ENCODE measurements at places on chromosomes 1 and 21.

DNA sequence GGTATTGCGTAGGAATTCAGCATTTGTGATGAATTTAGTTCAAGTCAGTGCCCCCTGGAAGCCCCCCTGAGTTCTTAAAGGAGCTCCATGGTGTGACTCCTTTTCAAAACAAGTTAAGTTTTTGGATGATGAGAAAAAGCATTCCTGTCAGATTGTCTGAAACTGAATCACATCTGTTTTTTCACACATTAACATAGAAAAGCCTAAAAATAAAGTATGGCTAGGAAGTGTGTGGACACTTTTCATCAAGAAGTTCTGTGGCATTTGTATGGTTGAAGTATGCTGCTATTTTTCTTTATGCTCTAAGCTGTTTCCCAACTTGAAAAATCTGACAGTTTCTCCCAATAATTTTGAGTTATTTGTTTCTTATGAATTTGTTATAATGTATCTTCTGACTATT, 33.7 kb downstream of the PRDM2 start:
- DNase-seq = no peak

- DNase-seq = no peak
Measured at GRCh38 chr1:26045722-26046245, at the start of gene SLC30A2. Gene SLC30A2, minus strand, starts transcription at chr1:26046118. Its CDS starts 222 bp downstream, at chr1:26045896.

DNA sequence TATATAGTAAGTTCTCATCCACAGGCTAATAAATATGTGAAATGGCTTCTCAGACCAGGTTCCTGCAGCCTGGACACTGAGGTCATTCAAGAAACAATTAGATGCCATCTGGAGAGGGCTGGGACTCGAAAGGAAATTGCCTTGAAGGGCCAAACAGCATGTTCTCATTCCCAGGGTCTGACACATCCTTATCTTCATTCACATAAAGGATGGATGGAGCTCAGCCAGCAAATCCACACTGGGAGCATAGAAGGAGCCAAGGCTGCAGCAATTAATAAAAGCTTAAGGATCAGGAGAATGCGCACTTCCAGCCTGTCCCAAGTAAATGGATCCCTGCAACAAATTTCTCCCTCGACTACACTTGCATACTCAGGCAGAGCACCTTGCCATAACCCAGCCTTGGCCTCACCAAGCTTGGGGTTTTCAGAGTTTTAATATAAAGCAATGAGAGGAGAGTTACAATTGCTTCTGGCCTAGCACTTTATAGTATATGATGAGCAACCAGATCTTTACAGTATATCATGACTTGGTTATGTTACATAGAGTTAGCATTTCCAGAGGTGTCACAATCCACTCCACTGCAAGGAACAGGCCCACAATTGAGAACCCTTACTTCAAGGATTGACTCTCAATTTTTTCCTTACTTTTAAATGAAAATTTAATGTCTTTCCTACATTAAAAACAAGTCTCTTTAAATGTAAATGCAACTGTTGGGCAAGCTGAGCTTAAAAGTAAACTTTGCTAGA, 55.9 kb downstream of the BCAR3 start:
- DNase-seq = no peak

- DNase-seq = no peak
Measured at GRCh38 chr1:55057956-55058298, 18.6 kb downstream of the PCSK9 start.

- DNase-seq = no peak
Measured at GRCh38 chr1:102099916-102100315, 103.2 kb upstream of the OLFM3 start.

GRCh38 chr1:234315091-234315541, 58.1 kb upstream of the COA6 start:
- DNase-seq = no peak

DNA sequence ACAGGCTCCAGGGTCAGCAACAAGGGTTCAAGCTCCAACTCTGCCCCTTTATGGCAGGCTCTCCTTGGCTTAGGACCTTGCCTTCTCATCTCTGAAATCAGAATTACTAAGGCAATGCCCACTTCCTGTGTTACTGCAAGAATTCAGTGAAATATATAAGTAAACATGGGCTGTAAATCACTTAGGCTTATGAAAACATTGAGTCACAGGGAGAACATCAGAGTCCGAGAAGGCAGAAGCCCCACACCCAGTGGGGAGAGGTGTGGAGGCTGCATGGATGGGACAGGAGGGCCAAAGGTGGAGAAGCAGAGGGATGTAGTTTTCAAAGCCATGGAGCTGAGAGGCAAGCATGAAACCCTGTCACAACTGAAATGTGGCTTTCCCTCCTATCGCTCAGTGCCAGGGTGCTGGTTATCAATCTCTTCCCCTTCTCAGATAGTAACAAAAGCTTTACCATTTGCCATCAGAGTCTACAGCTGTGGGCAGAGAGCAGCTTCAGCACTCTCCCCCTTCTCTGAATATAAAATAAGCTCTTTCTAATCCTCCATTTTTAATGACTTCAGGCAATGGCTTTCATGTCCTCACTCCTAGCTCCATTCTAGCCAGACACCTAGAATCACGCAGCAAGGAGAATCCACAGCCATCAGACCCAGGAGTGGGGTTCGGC, 3.4 kb downstream of the RGS8 start:
- DNase-seq = no peak

GRCh38 chr1:235776396-235776795, 90.3 kb downstream of the LYST start:
- DNase-seq = no peak

DNA sequence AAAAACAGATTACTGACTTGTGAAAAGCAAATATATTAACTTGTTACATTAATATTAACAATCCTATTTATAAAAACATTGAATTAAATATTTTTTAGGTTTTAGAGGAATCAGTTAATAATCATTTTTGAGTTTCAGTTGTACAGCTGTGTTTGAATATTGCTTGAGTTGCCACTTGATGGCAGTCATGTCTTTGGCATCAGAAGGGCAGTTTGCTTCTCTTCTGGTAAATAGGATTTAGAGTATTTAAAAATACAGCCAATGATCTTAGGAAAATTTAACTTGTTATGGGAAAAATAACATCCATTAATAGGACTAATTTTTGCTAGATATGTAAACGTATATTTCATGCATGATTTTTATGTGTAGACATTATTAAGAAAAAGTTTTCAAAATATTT, 234.1 kb downstream of the NCAM2 start:
- DNase-seq = peak; percentile 62

- DNase-seq = no peak
Measured at GRCh38 chr1:37691497-37692077, 729 bp upstream of the CDCA8 start.

- DNase-seq = no peak
Measured at GRCh38 chr21:44058652-44058964, 46.5 kb downstream of the TRAPPC10 start.

GRCh38 chr1:78664763-78665162, 15.1 kb downstream of the IFI44 start:
- no peak for DNase-seq
